ENCODE measurements at places on chromosomes 3 and 15.

DNA sequence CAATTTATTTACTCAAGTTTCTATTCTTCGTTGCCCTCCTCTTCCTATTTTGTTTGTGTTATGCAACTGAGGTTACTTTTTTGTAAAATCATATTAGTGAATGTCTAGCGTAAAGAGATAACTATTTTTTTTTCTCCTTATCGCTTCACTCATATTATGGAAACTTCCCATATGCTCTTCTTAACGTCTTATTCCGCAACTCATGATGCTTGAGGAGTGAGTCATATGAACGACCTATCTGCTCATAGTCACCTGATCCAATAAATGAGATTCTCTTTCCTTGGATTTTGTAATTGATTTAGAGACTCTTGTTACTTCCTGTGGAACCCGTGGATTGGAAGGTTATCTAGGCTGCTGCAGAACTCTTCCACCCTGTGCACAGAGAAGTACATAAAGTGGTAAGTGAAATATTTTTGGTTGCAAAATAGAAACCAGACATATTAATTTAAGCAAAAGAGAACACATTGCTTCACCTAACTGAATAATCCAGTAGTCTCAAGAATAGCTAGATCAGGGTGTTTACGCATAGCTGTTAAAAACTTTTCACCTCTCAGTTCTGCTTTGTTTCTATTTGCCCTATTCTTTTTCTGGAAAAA is 719.3 kb upstream of the SGO1 start:
- no peak for DNase-seq

GRCh38 chr15:39925112-39925842 is 5.2 kb upstream of the GPR176 start:
- peak; percentile 54 for DNase-seq

- no peak for DNase-seq
These were observed 709.4 kb upstream of the NR2F2 start for GRCh38 chr15:95620934-95621579.

GRCh38 chr3:40068636-40069035 is 240.9 kb upstream of the EIF1B start:
- DNase-seq = no peak

DNA sequence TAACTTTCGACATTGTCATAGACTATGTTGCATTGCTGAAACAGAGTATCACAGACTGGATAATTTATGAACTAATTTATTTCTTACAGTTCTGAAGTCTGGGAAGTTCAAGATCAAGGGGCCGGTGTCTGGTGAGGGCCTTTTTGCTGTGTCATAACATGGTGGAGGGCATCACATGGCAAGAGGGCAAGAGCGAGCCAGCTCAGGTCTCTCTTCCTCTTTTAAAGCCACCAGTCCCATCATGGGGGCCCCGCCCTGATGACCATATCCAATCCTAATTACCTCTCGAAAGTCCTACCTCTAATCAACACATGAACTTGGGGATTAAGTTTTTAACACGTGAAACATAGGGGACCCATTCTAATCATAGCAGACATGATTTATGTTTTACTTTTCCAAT is 33.5 kb upstream of the DCUN1D1 start:
- no peak for DNase-seq

Measured in hematopoietic multipotent progenitor cell treated with erythropoietin and hydrocortisone succinate and interleukin-3 and kit ligand, for 15 days (in vitro differentiated cells).